Effector CD4-positive, alpha-beta T cell (primary cell): ENCODE measurements at places on chromosomes 2 and 18.

- no peak for DNase-seq
These were observed 191.4 kb downstream of the PDE11A start for GRCh38 chr2:177881008-177881747.

- no peak for DNase-seq
These were observed 8.4 kb downstream of the KIF1A start for GRCh38 chr2:240811346-240812300.

DNA sequence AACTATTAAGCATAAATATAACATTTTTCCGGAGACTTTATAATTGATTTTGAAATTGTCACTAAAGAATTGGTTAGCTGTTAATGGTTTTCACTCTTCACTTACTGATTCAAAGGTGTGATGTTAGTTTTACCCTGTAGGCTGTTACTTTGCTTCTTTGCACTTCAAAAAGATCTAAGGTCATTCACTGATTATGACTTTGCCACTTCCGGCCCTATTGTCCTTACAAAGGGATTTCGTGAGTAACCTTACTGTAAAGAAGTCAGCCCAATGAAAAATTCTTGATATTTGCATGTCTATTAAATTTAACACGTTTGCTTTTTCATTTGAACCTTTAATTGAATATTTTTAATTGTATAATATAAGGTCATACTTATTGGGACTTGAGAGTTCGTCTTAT lies 61.4 kb downstream of the GREB1L start:
- DNase-seq: no peak

GRCh38 chr2:41720331-41721251 lies 327.2 kb upstream of the PKDCC start:
- no peak for DNase-seq

DNA sequence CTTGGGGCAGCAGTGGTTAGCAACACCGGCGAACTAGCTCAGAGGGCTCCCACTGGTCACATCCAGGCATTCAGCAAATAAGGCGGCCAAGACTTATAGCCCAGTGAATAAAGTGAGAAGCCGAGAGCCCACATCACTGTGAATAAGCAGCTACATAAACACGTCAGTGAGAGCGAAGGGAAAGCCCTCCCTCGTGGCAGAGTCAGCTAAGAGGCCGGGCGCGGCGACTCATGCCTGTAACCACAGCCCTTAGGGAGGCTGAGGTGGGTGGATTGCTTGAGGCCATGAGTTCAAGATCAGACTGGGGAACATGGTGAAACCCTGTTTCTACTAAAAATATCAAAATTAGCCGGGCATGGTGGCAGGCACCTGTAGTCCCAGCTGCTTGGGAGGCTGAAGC lies 5.2 kb downstream of the D2HGDH start:
- DNase-seq: no peak

DNA sequence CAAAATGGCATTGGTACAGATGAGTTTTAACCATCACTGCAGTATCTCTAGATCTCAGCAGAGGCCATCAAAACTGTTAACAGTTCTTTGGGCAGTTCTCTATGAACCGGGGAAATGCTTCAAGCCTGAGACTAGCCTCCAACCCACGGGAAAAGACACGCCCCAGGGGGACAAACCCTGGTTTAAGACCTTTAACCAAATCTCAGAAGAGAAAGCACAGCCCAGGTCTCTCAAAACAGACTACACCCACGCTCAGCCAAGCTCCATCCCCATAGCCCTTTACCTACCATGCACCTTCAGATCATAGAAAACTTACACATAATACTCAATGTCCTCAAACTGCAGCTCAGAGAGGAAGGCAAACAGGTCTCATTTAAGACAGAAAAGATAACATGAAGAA lies 78.3 kb downstream of the TMEM163 start:
- no peak for DNase-seq

DNA sequence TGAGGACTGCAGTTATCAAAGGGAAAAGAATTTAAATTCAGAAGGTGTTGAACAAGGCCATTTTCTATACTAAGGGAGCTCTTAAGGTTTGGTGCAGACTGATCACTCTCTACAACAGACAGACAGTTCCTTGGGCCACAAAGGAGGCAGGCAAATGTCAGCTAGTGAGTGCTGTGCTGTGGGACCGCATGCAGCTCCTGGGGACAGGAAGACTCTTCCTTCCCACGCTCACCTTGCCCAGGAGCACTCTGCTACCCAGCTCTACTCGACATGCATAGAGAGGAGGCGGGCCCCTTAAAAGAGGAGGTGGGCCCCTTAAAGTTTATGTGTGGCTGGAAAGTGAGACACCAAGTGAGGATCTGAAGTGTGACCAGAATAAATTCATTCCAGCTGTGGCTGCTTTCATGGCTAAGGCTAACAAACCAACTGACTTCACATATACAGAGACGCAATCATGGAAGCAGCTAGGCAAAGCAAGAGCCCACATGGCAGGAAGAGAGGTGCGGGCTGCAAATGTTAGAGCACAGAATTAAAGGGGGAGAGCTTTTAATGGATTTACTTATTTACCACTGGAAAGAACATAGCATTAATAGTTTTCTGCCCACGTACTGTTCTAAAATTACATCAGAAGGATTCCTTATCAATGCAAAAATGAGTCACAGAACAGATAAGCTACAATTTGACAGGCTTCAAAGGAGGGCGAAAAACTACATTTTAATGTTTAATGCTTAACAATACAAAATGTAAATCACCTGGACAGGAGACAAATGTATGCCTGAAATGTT lies 101.4 kb upstream of the RNU4ATAC start:
- DNase-seq: no peak

- no peak for DNase-seq
These were observed 184.2 kb downstream of the NEDD4L start for GRCh38 chr18:58228176-58228575.

- no peak for DNase-seq
These were observed 6.7 kb downstream of the LDLRAD4 start for GRCh38 chr18:13225261-13225660.

DNA sequence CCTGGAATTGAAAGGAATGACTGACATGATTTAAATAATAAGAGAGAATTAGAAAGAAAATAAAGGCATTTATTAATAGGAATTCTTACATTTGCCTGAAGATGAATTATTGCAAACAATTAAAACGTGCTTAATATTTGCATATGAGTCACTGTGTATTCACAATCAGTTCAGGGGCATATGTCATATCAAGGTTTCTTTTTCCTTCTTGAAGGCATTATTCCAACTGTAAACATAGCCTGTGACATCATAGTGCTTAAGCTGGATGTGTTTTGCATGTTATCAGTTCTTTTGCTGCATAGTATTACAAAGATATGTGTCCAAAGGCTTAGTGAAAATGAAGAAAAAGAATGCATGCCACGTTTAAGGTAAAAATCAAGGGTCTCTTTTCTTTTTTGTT lies 80.8 kb downstream of the MEIS1 start:
- no peak for DNase-seq

- no peak for DNase-seq
These were observed 569 bp downstream of the TMX3 start for GRCh38 chr18:68714366-68714711.

- no peak for DNase-seq
These were observed 45.8 kb upstream of the TANC1 start for GRCh38 chr2:158922601-158923000.
